Occipital lobe (tissue), 3 donors: ENCODE measurements at places on chromosomes 7 and 10.
A peak's percentile ranks its signal among the peaks of the same experiment; 100 is the strongest.

- DNase-seq: no peak
Measured at GRCh38 chr10:130792096-130792845, 519.2 kb downstream of the TCERG1L start.

DNA sequence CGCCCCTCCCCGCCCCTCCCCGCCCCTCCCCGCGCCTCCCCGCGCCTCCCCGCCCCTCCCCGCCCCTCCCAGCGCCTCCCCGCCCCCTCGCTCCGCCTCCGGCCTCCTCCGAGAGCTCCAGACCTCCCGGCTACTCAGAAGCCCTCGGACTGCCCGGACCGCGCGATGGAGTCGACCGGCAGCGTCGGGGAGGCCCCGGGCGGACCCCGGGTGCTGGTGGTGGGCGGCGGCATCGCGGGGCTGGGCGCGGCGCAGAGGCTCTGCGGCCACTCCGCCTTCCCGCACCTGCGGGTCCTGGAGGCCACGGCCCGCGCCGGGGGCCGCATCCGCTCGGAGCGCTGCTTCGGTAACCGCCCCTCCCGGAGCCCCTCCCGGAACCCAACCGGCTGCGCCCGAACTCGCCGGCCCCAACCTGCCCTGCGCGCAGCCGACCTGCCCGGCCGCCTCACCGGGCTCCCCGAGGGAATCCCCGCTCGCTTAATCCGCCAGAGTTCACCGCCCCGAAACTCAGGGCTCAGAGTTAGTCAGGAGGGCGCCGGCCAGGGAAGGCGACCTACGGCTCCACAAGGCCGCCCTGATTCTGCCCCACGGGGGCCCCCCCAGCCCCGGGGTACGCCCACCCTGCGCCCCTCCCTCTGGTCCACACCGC, at the start of gene PAOX:
PAOX (plus strand) TSS at position 111 of the 649 bp plus-strand sequence; CDS start at position 166, 55 bp downstream.
- DNase-seq: peak; percentile 37

- no peak for DNase-seq
Measured at GRCh38 chr7:119196183-119196582, 971.7 kb downstream of the ANKRD7 start.

DNA sequence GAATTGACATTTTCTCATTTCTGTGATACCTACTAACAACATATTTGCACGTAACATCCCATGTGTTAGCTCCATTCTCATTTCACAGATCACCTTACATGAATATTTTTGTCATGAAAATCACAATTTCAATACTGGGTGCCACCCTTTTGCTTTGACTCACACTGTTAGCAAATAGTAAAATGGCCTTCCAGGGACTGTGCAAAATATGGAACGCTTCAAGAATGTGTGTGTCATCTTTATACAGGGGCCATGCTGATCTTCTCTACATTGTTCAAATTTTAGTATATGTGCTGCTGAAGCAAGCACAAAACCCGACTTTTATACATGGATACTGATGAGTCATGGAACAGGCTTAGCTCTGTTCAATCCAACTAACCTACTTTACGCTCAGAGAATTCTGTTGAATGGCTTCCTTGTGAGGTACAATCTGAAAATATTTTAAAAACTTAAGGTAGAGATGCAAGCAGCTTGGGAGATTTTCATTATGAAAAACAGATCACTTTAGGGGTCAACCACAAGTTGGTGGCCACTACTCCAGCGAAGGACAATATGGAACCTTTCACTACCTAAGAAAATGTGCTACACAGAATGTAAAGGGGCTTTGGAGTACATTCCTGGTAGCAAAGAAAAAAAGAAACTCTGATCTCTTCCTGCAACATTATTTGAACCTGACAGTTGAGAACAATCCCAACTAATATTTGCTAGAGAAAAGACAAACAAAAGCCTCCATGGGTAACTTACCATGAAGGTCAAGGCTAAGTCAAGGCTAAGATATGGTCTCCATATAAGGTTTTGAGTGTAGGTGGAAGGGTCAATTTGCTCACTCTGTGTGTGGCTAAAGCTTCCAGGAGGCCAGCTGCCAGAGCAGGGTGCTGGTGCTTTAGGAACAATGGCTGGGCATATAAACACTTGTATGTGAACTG, 11.9 kb downstream of the ANKRD26 start:
- no peak for DNase-seq

DNA sequence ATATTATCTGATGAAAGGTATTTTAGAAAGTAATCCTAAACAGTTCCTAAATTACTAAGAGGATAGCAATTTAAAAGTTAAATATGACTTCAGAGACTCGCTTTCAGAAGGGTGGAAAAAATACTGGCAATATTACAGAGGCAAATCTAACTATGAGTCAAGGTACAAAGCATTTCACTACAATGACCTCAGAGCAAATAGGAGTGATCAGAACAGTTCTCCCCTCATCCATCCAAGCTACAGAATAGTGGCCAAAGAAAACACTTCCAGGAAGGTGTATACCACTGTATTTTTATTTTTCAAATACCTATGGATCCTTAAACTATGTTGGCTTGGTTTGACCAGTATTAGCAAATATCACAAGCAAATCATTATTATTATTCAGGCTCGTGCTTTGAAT, 112.8 kb upstream of the ODAD2 start:
- no peak for DNase-seq

GRCh38 chr10:30701451-30702173, 72.1 kb upstream of the LYZL2 start:
- no peak for DNase-seq

DNA sequence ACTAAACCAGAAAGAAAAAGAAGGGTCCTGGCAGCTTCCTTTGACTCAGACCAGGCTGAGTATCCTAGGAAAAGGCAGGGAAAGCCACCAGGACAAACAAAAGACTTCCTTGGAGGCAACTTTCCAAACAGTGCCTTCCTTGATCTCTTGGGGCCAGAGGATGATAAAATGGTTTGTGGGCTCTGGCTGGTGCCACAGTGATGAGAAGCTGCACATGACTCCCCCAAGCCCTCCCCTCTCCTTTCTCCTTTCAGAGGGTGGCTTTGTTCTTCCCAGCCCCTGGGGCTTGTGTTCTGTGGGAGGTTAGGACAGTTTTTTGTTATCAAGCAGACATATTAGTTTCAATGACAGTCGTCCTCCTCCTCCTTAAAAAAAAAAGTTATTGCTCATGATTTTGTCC, 183.2 kb downstream of the SEM1 start:
- no peak for DNase-seq

DNA sequence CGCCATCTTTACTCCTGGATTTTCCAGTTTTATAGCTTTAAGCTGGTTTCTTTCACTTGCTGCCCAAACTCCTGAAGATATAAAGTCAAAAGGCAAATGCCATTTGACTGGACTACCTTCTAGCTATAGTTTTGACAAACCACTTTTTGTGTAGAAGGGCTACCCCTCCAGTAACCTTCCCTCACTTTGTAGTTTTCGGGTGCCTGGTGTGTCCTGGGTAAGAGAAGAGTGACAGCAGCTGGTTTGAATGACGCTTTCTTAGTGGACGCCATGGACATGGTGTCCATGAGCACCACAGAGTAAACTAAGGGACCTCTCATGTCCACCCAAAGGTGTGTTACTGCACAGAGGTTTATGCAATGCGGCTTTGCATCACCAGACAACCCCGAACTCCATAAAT, 21.2 kb upstream of the PITRM1 start:
- no peak for DNase-seq

DNA sequence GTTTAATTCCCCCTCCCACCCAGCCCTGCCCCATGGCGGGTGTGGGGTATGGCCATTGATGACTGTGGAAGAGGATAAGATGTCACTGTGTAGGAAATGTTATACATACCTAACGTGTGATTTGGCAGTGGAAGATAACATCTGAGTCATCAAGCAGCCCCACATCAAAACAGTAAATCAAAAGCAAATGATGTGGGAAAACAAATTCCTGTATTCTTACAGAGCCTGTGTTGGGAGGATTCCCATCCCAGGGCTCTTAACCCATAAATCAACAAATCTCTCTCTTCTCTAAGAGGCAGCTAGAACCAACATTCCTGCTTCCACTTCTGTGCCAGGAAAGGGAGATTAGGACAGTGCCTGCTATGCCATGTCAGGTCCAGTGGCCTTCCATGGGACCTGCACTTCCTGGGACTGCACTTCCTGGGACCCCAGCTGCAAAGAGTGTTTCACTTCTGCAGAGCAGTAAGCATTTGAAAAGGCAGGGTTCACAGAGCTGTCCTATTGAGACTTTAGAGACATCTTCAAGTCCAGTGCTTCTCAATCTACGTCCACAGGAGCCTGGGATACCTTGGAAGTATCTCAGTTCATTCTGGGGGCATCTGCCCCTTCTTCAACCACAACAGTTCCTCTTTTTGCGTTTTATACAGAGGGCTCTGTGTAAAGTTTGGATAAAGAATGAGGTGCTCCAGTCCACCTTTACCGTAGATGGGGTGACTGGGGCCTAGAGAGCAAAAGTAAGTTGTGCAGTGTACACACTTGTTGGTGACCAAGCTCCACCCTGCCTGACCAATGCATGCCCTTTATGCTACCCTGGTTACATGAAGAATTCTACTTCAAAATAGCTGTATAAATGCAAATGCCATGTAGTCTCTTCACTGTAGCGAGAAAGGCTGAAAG, 45.7 kb downstream of the ATXN7L1 start:
- DNase-seq: no peak

DNA sequence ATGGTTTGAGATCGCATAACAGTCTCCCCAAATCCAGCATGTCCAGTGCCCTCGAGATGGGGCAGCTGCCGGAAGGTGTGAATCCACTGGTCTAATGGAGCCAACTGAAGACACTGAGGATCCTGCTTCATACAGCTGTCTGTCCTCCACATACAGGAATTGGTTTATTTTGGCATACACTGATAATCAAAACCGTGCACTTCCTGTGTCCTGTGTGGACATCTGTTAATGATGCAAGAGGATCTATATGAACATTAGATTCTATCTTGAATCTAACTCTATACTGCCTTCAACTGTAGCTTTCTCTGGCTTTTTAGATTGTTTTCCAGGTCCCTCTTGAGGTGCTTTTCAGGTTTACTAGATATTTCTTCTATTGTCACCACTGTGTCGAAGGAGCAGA, 3.0 kb upstream of the JAZF1 start:
- DNase-seq: no peak

GRCh38 chr7:46960970-46961369, 620.9 kb downstream of the TNS3 start:
- no peak for DNase-seq

- no peak for DNase-seq
Measured at GRCh38 chr10:65818990-65819389, 1106.8 kb upstream of the LRRTM3 start.

GRCh38 chr10:7304110-7304509, 106.7 kb downstream of the SFMBT2 start:
- DNase-seq: no peak

GRCh38 chr7:100190048-100190711, 12.5 kb downstream of the STAG3 start:
- DNase-seq: no peak

DNA sequence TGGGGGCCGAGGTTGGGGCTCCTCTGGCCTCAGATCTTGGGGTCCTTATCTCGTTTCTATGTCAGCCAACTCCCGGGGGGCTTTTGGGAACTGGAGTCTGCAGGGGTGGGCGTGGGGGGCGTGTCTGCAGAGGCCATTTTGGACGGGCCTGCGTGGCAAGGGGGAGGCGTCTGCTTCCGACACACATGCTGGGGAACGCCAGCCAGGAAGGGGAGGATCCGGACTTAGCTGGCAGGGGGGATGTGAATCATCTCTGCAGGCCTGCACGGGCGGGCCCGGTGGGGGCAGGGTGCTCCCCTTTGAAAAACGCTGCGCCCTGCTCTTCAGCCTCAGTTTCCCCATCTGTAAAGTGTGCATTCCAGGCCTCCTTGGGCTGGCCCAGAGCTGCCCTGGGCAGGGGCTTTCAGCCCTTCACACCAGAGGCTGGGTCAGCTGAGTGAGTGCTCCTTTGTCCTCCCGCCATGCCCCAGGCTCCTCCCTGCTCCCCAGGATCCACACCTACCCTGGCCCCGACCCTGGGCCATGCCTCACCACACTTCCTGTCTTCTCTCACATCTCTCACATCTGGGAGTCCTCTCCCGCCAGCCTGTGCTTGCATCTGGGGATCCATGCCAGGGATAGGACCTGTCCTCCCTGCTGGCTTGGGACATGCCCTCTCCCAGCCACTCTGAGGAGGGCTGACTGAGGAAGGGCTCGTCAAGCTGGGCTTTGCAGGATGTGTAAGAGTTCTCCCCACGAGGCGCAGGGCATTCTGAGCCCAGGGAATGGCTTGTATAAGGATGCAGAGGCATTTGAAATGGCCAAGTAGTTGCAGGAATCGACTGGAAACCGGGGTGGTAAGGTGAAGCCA, 172.6 kb upstream of the TNRC18 start:
- DNase-seq: peak; percentile 74

GRCh38 chr7:30185496-30185895, 50.7 kb downstream of the MTURN start:
- no peak for DNase-seq

GRCh38 chr10:3330663-3331062, 158.1 kb upstream of the PITRM1 start:
- no peak for DNase-seq

DNA sequence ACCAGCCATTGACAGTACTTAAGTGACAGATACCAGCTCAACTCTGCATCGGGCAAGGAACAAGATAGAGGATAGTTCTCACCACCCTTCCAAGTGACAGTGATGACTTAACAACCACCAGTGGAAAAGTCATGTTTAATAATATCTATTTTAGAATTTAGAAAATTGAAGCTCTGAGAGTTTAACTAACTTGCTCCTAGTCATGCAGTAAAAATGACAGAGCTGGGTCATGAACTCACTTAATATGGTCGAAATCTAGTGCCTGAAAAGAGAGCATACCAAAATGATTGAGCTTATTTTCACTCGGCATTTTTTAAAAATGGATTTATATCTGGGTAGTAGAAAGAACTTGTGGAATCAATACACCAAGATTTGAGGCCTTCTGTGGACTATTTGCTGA, 367.8 kb upstream of the IGFBP3 start:
- DNase-seq: no peak

DNA sequence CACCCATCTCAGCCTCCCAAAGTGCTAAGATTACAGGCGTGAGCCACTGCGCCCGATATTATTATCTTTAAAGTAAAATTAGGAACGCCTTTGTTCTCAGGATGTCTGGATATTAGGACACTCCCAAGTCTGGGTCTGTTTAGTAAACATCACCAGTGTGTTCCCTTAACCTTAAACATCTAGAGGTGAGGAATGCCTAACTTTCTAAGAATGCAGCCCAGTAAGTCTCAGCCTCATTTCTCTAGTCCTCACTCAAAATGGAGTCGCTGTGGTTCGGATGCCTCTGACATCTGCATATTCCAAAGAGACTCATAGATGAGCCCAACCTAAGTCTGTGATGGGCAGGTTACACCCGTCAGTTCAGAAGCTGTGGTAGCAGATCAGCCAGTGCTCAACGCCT, 4.3 kb upstream of the INSYN2A start:
- no peak for DNase-seq

GRCh38 chr7:28580665-28581064, 168.3 kb downstream of the CREB5 start:
- no peak for DNase-seq

- no peak for DNase-seq
Measured at GRCh38 chr10:105291571-105291970, 650.5 kb downstream of the SORCS3 start.
